Mucosa of gallbladder (tissue), 1 donor: ENCODE measurements at places on chromosomes 5 and 9. TPM values are rescaled to one million over a fixed set of nuclear protein-coding genes. Genes with fewer than 3 reads are reported as not detected.
A peak's percentile ranks its signal among the peaks of the same experiment; 100 is the strongest.

- peak; percentile 36 for DNase-seq
Measured at GRCh38 chr5:33321026-33321425, 119.7 kb upstream of the TARS1 start.

- no peak for DNase-seq
Measured at GRCh38 chr5:138752341-138752950, 779 bp upstream of the CTNNA1 start.

DNA sequence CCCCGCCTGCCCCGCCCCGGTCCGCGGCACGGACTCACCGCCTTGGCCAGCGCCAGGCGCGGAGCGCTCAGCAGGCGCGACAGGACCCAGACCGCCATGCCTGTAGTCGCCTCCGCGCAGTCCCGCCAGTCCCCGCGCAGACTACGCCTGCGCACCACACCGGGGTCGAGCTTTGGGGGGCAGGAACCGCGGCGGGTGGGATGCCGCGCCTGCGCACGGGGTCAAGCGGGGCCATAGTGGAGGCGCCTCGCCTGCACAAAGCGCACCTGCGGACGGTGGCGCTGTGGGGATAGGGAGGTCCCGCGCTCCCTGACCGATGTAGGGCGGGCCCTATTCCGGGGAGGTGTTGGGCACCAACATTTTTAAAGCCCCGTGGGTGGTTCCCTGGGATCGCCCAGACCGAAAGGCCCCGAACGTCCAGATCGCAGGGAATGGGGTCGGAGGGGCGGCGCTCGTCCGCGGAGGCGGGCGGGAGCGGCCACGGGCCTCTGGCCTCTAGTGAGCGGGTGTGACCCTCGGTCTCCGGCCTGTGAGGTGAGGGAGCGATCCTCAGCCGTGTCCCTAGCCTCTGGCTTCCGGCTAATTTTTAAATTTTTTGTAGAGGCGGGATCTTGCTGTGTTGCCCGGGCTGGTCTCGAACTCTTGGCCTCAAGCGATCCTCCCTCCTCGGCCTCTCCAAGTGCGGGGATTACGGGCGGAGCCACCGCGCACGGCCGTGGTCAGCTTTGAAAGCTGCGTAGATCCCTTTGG, 70.8 kb upstream of the LPCAT1 start:
- peak; percentile 79 for DNase-seq

- DNase-seq = no peak
Measured at GRCh38 chr5:149860801-149861322, 83.7 kb downstream of the PDE6A start.

Gene PCA3
- not detected for total RNA-seq

- no peak for DNase-seq
Measured at GRCh38 chr9:33434317-33435105, 12.9 kb downstream of the AQP3 start.

- peak; percentile 34 for DNase-seq
Measured at GRCh38 chr9:108549184-108549583, 306.6 kb downstream of the ACTL7B start.

DNA sequence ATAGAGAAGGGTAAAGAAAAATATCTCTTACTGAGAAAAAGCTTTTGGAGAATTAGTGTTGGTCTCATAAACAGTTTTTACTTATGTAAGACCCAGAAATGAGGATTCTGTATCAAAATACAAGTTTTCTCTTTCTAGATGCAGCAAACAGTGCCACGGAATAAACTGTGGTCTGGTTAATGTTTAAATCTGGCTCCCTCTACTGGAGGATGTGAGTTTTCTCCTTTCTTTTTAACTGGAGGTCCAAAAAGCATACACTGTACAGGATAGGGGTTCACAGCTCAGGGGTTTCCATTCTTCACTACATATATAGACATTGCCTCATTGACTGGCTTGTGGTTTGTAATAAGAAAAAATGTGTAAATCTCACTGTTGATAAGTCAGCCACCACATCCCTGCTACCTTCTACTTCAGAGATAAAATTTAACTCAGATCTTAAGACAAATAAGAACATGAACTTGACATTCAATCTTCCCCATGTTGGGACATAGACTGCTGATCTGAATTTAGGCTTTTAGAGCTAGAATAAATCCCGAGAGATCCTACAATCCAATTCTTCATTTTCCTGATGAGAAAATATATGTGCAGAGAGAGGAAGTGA, 98.9 kb downstream of the CFAP95 start:
- no peak for DNase-seq

- DNase-seq = peak; percentile 46
Measured at GRCh38 chr9:116345817-116346216, 192.2 kb downstream of the PAPPA start.

GRCh38 chr5:126801992-126802294, 25.0 kb downstream of the LMNB1 start:
- no peak for DNase-seq

GRCh38 chr9:106738109-106738508, 124.9 kb upstream of the ZNF462 start:
- no peak for DNase-seq

GRCh38 chr5:131533836-131534235, 101.2 kb downstream of the RAPGEF6 start:
- DNase-seq = no peak

Gene IL31RA
- total RNA-seq = 0.17 TPM

DNA sequence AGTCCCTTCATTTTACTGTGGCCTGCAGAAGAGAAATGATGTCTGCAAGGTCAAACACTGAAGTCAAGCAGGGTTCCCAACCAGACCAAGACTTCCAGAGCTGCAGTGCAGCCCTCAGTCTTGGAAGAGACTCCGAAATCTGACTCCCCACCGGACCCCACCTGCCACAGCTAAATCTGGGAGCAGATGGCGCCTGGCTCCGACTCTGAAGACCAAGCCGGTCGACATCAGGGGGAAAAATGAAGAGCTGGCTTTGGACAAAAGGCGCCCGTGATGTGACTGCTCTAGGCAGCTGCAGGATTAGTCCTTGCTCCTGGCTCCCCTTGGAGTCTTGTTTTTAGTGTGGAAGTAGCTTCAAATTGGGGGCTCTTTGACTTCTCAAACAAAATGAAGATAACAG, 72.4 kb upstream of the ZNF622 start:
- DNase-seq = no peak

DNA sequence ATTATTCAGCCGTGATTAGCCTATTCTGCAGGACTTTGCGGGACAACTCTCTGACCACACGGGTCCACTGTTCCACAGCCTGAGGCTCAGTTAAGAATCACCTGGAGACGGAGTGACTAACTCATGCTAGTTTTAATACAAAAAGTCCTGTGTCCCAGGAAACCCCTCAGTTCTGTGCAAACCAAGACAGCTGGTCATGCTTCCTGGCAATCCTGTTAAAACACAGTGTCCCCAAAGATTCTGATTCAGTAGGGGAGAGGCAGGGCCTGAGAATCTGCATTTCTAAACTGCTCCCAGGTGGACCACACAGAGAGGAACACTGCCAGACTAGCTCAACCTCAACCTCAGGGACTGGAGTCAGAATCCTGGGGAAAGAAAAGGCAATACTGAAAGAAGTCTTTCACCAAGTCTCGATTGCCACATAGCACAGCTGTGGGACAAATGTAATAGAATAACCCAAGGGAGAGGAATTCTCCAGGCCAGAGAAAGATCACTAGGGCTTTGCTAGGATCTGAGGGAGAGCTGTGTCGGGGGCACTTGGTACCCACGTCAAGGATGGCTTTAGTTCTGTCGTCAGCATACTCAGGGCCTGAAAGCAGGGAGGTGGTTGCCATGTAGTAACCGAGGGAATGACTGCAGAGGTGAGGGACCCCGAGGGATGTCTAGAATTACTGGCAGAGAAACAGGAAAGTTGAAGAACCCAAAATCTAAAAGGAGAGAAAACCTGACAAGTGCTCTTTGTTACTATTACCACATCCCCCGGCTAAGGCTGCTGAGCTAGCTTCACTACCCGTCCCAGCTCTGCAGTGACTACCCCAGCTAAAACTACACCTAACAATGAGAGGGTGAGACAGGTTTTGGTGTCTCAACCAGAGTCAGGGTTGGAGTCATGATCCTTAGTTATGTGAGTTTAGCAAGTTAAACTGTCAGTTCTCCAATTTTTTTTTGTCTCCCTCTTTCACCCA, 8.6 kb downstream of the SUSD1 start:
- no peak for DNase-seq

Gene ST8SIA4
- total RNA-seq = 9.4 TPM

Gene PCDHB13
- total RNA-seq = 8.3 TPM

DNA sequence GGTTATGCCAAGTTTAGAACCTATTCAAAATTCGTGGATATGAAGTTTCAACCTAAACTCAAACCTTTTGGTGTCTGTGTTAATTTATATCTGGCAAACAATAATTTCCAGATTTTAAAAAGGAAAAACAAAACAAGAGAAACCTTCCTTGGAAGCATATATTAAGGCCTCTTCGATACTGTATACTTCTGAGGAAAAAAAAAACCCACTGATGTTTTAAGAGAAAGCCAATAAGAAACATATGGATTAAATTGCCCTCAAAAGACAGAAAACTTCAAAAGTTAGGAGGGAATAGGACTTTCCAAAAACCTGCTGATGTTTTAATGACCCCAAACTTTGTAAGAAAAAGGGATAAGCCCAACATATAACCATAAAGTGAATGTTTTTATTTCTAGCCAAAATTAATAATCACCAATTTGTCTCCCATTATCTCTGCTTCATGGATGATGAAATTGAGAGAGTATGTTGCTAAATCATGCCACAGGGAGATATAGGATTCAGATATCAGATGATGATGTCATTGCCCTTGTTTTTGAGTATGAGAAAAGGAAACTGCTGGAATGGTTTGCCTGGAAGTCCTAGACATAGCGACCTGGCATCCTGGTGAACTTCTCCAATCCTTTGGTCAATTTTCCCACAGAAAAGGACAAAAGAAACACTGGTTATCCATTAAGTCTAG, 423.9 kb downstream of the DMRT2 start:
- DNase-seq = no peak

DNA sequence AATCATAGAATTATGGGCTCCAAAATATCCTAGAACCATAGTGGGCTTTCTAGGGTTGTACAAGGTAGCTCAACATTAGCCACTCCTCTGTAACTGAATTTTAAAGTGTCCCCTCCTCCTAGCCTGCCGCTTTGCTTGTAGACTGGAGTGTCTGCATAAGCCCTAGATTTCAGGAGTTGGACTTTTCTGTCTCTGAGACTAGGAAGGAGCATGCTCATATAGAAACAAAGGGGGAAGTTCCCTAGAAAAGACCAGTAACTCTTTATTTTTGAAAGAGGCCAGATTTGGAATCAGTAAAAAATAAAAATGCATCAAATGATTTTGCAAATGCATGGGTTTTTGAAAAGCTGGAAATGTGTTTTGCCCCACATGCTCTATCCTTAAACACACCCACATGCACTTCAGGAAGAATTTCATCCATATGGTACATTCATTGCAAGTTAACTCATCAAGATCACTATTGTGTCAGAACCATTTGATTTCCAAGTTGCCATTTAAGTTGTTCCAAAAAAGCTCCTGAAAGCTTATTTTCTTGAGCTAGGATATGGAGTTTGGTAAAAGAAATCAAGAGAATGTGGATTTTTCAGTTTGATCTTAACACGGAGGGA, 121.0 kb upstream of the NR3C1 start:
- DNase-seq = no peak

Gene ARID3C
- not detected for total RNA-seq

Gene TYRP1
- 3.5 TPM for total RNA-seq

- no peak for DNase-seq
Measured at GRCh38 chr9:134555094-134555650, 86.4 kb upstream of the COL5A1 start.

- DNase-seq = no peak
Measured at GRCh38 chr5:149094996-149095395, 32.1 kb upstream of the SH3TC2 start.

- no peak for DNase-seq
Measured at GRCh38 chr5:95738072-95738471, 6.9 kb downstream of the RHOBTB3 start.

DNA sequence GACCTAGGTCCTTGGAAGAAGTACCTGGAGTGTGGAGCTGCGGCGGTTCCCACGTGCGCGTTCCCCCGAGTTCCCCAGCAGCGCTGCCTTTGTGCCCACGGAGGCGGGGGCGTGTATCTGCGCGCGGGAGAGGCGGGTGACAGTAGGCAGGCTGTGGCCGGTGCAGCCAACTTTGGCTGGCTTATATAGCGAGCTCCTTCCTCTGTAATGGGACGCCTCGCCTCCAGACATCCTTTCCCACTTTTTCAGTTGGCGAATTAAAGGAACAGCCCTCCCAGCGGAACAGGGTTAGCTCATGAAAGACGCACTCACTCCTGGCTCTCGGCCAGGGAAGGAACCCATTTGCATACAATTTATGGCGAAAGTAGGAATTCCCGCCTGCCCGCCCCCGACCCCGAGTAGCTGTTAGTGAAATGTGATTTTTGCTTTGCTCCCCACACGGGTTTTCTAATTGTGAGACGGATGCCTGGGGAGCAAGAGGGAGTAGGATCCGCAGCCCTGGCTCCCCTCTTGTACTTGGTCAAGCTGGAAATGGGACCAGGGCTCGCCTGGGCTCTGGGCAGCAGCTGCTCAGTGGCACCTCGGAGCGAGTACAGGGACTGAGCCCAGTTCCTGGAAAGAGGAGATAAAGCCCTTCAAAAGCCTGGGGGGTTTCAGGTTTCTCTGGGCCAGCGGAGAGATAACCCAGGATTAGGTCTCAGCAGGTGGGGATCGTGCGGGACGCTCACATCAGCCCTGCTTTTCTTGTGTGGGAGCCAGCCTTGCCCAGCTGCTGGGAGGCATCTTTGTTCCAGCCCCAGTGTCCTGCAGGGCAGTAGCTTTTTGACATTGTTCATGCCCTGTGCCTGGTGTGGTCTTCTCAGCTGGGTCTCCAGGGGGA, at the start of gene TNC:
Gene TNC, minus strand, starts transcription at position 159 of the 880 bp plus-strand sequence. CDS start 27,139 bp downstream, outside the sequence.
- peak; percentile 34 for DNase-seq

DNA sequence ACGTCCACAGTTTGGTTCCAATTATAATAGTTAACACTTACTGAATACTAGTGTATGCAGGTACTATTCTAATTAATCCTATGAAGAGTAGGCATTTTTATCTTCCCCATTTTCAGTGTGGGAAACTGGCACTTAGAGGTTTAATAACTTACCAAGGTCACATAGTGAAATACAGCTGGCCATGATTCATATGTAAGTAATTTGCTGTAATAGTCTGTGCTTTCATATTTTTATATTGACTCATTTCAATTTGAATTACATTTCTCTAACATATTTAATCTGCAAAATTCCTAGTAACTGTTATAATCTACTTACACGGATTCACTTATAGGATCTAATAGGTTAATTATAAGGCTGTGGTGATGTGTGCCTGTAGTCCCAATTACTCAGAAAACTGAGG, 19.4 kb downstream of the CCNH start:
- DNase-seq = no peak

DNA sequence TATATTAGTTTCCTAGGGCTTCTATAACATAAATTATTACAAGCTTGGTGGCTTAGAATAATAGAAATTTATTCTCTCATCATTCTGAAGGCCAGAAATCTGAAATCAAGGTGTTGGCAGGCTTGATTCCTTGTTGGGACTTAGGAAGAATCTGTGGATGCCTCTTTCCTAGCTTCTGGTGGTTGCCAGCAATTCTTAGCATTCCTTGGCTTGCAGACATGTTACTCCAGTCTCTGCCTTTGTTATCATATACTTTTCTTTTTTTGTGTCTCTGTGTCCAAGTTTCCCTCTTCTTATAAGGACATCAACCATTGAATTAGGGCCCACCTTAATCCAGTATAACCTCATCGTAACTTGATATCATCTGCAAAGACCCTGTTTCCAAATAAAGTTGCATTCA, 31.4 kb downstream of the CTNNA1 start:
- DNase-seq = no peak

Gene WDR38
- not detected for total RNA-seq
